ENCODE measurements at places on chromosomes 13 and 19.

DNA sequence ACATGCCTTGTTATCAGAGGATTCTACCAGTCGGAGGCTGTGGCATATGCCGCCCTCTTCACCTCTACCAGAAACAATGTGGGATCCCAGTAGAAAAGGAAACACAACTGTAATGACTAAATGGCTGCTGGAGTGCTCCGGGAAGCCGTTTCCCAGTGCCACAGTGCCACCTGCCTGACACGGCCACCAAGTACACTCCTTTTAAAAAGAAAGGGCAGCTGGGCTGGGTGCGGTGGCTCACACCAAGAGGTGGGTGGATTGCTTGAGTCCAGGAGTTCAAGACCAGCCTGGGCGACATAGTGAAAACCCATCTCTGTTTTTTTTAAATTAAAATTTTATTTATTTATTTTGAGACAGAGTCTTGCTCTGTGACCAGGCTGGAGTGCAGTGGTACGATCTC, 67.3 kb downstream of the TRPM4 start:
- DNase-seq, result no peak

DNA sequence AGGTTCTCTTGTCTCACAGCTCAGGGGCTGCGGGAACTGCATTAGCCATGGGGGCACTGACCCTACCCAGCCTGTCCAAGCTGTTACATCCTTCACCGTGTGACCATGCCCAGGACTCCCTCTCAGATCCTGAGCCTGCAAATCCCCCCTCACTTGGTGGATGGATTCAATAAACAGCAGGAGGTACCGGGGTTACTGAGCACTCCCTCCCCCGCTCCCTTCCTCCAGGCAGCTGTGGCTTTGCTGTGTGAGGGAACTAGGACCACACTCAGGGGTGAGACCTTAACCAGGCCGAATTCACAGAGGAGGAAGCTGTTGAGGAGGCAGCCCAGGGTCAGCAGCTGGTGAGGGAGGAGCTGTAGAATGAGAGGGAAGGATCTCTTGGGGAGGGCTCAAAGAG, 27.0 kb upstream of the CEACAM1 start:
- no peak for DNase-seq

DNA sequence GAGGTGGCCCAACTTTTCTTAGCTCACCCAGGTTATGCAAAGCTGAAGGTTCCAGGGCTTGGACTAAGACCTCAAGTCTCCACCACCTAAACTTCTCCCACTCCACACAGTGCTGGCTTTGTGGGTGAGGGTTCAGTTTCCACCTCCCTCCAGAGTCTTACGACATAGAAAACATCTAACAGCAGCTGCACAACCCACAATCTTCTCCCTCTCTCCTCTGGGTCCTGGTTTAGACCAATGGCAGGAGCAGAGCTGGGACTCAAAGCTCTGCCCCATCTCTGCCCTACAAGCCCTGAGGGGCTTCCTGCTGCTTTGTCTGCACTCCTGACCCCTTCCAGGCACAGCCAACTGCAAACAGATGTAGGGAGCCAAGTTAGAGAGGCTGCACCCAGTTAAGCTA, 16.0 kb downstream of the IRGC start:
- no peak for DNase-seq

DNA sequence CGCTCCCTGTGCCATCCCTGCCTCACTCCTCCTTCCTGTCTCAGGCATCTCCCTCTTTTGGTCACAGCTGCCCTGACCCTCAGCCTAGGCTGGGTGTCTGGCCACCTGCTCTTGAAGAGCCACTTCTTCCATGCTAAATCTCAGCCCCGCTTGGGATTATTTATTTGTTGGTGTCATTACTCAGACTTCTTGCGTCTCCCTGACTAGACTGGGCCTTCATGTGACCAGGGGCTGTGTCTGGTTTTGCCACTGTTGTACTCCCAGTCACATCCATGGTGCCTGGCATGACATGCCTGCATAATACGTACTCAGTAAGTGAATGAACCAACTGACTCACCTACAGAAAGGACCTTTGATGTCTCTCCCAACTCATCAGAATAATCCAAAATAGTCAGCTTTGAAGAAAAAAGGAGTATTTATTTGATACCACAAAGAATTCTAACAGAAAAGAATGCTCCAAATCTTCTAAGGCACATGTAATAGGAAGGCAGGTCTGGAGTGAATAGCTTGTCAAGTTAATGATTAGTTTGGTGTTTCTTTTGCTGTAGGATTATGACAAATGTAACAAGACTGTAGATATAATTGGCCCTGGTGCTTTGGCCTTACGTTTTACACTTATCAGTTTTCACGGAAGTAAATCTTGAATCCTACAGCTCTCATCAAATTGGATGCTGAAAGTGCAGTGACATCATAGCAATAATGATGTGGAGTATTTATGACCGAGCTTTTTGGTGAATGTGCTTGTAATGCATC, 84.0 kb downstream of the ALOX5AP start:
- DNase-seq, result no peak

DNA sequence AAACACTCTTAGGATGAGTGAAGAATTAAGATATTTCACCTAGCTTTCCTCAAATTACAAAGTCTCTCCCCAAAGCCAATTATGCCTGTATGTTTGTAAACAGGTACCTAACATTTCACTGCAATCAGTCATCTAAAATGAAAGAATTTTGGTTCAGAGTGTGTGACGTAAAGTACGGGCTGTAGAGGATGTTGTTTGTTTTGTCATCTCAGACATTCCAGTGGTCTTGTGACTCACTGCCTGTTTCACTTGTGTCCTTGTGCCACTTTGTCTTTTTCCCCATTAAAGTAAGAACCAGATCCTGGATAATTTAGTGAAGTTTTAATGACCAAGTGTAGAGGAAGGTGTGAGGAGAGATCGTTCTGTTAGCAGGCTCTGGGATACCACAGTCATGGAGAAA, 28.6 kb upstream of the EID2 start:
- DNase-seq, result no peak

DNA sequence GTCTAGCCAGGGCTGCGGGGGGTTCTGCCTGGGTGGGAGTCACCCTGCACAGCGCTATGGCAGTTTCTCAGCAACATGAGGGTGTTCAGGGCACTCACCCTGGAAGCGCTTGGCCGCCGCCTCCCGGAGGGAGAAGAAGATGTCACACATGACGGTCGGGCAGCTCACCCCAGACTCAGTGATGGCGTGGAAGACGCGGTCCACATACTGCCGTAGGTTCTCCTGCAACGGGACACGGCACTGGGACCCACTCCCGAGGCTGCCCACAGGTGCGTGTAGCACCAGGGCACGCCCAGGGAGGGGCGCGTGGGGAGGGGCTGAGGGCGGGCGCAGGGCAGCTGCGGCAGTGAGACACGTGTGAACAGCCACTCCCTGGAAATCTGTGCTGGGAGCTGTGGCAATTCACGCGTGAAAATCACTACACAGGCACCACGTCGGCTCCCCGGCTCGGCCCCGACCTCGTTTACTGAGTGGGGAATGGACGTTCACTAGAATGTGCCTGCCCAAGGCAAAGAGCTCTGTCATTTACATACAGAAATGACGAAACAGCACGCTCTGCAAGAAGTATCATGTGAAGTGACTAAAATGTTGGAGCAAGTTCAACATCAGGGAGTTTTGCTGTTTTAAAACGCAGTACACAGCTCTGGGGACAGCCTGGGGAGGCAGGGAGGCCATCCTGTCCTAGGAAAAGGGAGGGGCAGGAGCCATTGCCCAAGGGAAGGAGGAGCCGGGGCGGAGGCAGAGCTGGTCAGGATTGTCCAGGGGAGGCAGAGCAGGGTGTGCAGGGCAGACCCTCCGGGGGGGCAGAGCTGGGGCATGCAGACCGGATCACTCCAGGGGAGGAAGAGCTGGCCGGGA, 41.5 kb upstream of the C13orf46 start:
- no peak for DNase-seq

GRCh38 chr19:11530432-11530831, 1.5 kb upstream of the ECSIT start:
- no peak for DNase-seq

DNA sequence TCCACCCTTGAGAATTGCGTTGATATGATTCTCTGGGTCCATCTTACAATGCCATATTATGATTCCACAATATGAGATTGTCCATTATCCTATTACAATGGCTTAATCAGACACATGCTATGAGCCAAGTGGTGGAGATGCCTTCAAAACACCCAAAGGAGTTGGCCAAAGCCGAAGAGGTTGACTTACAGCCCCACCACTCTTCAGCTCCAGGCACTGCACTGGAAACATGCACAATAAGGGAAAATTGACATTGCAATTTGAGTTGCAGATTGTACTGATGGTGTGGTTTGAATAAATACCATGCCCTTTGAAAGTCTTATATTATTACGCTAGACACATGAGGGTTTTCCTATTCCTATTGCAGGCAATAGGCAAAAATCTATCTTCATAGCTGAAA, 75.4 kb upstream of the TNFSF11 start:
- DNase-seq, result no peak

DNA sequence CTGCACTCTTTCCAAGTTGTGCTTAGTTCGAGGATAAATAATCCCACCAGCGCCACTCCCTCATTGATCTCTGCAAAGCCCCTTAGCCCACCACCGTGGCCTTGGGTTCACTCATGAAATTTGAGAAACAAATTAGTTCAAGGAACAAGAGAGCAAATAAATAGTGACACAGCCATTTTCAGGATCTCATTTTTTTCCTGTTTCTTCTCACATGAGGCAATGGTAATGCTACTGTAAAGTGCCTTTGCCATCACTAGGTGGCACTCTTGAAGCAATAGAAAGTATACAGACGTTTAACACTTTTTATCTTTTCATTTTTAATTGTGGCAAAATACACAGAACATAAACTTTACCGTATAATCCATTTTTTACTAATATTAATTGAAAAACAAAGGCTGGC, 76.8 kb upstream of the ZNF835 start:
- DNase-seq, result no peak

GRCh38 chr19:10836479-10837330, 693 bp upstream of the TMED1 start:
- peak; percentile 58 for DNase-seq

- no peak for DNase-seq
Measured at GRCh38 chr19:34577056-34577455, 95.5 kb downstream of the WTIP start.

DNA sequence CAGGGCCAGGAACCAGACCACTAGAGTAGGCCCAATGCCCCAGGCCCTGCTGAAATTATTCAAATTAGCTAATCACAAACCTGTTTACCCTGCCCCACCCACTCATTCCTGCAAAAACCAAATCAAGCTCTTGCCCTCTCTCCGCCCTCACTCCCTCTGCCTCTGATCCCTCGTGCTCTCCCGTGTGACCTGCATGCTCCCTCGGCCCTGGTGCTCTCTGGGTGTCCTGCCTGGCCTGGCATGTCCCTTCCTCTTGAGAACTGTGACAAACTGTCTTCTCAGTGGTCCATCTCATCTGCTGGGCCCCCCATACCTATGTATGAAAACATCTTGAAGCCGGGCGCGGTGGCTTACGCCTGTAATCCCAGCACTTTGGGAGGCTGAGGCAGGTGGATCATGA, 12.2 kb upstream of the TTYH1 start:
- no peak for DNase-seq

- DNase-seq, result no peak
Measured at GRCh38 chr13:52809310-52809769, 39.1 kb downstream of the PCDH8 start.

DNA sequence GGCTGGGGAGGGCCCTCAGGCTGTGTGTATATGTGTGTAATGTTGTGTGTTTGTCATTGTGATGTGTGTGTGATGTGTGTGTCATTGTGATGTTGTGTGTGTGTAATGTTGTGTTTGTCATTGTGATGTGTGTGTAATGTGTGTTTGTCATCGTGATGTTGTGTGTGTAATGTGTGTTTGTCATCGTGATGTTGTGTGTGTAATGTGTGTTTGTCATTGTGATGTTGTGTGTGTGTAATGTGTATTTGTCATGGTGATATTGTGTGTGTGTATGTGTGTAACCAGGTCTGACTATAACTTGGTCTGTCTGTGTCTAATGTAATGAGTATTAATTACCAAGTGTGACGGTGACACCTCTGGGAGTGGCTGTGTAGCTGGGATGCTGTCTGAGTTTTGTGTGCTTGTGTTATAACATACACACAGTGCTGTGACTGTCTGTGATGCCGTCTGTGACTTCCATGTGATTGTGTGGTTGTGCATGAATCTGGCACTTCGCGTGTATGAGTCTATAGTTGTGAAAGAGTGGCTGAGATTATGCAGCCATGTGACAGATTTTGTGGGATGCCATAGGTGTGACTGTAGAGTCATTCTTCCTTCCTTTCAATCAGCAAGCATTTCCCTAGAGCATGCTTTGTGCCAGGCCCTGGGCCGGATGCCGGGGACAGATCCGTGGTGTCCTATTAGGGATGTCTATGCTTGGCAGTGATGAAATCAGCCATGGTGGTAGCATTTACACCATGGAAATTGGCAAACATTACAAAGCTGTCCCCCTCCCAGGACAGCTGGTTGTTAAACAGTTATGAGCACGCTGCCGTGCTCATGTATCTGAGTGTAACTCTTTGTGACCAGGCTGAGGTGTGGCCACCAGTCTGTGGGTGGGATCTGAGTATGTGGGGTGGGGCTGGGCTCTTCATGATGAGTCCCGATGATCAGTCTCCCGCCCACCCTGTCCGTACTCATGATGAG, 6.4 kb downstream of the TNFSF14 start:
- DNase-seq, result no peak

DNA sequence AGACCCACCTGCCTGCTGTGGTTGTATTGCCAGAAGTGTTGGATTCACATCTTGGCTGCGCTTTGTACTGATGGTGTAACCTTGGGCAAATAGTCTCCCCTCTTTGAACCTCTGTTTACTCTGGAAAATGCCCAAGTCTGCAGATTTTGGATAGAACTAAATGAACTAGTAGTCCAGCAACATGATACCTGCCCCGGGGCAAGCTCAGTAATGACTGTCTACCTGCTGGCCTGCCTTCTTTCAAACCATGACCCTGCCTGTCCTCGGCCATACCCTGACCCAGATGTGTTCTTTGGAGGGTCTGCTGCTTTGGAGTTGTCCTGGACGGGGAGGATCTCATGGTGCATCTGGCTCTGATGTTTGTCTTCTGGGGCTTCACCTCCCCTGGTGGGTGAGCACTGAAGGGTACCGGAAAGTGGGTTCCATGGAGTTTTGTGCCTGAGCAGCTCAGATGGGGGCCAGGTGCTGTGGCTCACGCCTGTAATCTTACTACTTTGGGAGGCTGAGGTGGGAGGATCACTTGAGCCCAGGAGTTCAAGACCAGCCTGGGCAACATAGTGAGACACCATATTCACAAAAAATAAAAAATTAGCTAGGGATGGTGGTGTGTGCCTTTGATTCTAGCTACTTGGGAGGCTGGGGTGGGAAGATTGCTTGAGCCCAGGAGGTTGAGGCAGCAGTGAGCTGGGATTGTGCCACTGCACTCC, 59.5 kb downstream of the TNFRSF19 start:
- DNase-seq, result no peak
